Lung (tissue), 17 donors: ENCODE measurements at places on chromosomes 16 and 17. TPM values are rescaled to one million over a fixed set of nuclear protein-coding genes. Genes with fewer than 3 reads are reported as not detected.

MPP2 gene
- total RNA-seq: 1.1 TPM

LRRC37A2 gene
- total RNA-seq: 8.1 TPM

CD300E gene
- 3.4 TPM for total RNA-seq

SPNS2 gene
- 26.8 TPM for total RNA-seq

MED9 gene
- 14.2 TPM for total RNA-seq

TBC1D3K gene
- total RNA-seq: not detected

RNU2-1 gene
- total RNA-seq: not detected

TBC1D16 gene
- 48.5 TPM for total RNA-seq
